Stimulated activated CD8-positive, alpha-beta memory T cell treated with anti-CD3 and anti-CD28 coated beads, Interleukin-4, amount 100 ng/mL, for 1 hour (primary cell): ENCODE measurements at places on chromosomes 6 and 20.

DNA sequence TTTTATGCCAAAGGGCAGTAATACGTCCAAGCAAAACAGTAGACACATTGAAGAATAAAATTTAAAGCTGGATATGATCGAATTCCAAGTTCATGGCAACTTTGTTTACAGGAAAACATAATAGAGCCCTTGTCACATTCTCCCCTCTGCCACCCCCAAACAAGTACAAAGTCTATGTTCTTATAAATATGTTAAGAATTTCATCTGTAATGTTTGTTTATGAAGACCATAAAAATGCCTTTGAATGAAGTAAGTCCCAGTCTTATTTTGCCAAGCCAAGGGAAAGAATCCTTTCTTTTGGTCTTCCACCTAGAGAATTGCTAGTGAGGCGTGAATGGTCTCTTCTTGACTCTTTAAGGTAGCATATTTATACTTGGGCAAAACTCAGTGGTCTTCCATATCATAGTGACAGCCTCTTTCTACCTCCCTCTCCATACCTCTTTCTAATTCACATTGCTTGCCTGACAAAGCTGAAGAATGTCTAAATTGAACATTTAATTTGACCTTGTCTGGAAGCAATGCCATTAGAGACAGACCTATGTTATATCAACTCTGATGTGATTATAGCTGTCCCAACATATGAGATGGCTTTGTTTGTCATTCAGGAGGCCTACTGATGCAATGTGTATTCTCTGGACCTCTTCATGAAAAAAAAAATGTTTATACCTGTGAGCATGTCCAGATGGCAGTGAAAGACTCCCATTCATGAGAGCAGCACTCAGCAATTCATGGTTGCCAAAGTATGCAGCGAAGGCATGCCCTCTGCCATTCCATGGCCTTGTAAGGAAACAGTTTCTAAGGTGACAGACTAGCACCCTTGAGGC is 70.6 kb upstream of the CCN2 start:
- DNase-seq = no peak

- no peak for DNase-seq
These were observed 21.2 kb upstream of the ASXL1 start for GRCh38 chr20:32336918-32337347.

DNA sequence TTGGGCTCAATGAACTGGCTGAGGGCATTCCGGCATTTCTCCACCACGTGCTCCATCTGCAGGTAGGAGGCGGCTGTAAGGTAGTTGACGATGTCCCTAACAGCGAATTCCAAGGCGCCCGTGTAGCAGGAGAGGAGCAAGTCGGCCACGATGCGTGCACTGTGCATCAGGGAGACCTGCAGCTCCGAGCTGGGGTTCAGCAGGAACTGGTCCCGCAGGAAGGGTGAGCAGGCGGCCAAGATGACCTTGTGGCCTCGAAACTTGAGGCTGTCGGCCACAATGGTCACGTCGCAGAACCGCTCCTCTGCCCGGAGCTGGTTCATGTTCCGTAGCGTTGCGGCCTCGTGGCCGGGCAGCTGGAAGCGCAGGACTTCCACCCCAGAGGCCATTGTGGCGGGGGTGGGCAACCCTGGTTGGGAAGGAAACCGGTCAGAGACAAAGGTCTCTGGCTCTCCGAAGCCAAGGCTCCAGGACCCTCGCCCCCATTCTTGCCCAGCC is 920 bp downstream of the ZBTB12 start:
- DNase-seq = no peak

DNA sequence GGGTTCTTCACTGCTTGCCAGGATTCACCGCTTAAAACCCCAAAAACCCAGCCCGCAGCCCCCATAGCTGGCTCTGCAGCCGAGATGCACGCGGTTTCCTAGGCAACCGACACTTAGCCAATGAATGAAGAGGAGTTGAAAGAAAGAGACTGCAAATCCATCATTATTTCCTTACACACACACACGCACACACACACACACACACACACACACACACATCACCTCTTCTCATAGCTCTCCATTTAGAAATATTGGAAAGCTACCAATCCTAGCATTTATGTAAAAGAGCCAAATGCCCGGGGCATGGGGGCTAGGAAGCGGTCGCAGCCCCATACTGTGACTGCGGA is 3.4 kb upstream of the TUBB2B start:
- DNase-seq = no peak

- DNase-seq = no peak
These were observed 15.8 kb upstream of the STX16 start for GRCh38 chr20:58635279-58635665.

GRCh38 chr20:23317081-23317480 is 33.5 kb upstream of the NXT1 start:
- no peak for DNase-seq

DNA sequence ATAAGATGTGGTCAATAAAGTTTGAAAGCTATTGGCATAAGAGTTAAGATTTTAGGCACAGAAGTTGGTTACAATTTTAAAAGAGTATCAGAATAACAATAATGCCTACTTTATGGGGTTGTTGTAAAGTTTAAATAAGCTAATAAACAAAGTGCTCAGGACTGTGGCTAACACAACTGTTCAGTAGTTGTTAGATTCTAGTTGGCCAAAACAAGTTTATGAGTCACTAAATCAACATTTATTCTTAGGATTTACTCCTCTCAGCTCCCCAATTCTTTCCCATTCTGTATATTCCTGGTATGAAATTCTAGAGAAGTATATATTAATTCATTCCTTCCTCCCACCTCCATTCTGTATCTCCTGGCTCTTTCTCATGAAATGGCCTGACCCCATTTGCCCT is 14.5 kb downstream of the RMND1 start:
- no peak for DNase-seq

DNA sequence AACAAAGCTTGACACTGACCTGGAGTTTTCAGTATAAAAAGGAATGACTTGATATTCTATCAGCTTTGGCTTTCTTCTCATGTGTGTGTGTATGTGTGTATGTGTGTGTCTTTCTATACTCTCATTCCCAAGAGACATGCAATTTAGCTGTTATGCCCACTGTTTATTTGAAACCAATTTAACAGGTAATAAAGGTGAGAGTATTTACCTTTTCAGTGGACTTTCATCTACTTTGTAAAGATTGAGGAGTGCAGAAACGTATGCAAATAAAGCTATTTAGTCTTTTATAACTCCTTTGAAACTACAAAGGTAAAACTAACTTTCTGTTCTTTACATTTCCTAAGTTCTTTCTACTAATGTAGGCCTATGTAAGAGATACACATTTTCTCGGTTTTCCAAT is 103.5 kb upstream of the HS3ST5 start:
- DNase-seq = no peak

GRCh38 chr20:4961746-4962145 is 39.6 kb downstream of the SLC23A2 start:
- no peak for DNase-seq

DNA sequence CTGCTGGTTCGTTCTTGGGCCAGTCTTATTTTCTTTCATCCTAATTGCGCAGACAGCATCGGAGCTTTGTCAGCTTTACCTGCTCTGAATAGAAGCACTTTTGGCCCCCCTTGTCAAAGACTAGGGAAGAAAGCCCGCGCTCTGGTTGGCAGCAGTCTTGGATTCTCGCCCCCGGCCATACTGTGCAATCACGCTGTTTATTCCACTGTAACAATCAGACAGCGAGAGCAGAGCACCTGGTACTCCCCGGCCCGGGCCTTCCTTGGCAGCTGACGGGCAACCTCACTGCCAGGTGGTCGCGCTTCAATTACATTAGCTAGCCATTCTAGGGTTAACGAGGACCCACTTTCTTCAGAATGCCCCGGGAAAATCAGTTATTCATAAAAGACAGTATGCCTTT is 72.6 kb downstream of the INSM1 start:
- DNase-seq = no peak

DNA sequence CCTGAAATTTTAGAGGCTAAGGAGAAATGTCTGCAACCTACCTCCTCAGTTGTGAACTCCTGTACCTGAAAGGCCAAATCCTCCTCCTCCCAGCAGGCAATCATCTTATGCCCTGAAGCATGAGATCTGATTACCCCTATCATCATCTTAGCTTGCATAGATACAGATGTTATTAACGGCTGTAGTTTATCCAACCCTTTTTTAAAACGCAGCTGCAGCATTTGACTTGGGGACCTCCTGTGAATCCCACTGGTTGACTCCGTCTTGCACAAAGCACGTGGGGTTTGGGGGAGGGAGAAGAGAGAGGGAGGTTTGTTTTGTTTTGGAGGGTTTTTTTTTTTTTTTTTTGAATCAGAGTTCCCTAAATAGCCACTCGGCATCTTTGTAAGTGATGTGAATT is 5.8 kb upstream of the NR2E1 start:
- no peak for DNase-seq

GRCh38 chr6:36970892-36971842 is 14.8 kb downstream of the MTCH1 start:
- no peak for DNase-seq

DNA sequence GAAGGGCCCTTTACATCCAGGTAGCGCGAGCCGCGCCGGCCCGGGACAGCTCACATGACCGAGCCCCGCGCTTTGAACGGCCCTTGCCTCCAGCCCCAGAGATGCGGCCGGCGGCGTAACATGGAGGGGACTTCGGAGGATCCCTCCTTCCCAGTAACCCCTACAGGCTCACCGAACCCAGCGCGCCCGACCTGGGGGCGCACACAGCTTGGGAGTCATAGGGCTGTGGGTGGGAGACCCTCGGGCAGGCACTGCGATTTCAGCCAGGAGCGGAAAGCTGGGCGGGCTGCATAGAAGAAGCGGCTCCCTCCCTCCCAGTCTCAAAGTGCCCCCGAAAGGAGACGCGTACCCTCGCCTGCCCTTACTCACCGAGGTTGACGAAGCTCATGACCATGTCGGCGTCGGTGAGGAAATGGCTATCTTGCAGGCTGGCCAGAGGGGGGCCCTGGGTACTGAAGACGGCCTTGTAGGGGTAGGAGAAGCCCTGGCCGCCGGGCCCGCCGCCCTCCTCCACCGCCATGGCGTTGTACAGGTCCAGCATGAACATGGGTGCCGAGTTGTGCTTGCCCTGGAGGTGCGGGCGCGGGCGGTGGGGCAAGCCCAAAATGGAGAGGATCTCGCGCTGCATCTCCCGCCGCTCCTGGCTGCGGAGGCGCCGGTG is 975 bp downstream of the BMP7 start:
- DNase-seq = no peak

DNA sequence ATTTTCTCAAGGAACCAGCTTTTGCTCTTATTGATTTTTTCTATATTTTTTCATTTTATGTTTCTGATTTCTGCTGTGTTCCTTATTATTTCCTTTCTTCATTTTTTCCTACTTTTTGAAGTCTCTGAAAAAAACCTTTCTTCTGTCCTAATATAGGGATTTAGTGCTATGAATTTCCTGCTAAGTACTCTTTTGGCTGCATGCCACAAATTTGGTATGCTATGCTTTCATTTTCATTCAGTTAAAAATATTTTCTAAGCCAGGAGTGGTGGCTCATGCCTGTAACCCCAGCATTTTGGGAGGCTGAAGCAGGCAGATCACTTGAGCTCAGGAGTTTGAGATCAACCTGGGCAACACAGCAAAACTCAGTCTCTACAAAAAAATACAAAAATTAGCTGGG is 30.6 kb downstream of the SIRPD start:
- DNase-seq = no peak

GRCh38 chr6:156845454-156846155 is 68.4 kb downstream of the ARID1B start:
- no peak for DNase-seq

GRCh38 chr6:34110610-34111009 is 35.3 kb downstream of the GRM4 start:
- no peak for DNase-seq

GRCh38 chr6:15793288-15793687 is 130.5 kb upstream of the DTNBP1 start:
- DNase-seq = no peak

DNA sequence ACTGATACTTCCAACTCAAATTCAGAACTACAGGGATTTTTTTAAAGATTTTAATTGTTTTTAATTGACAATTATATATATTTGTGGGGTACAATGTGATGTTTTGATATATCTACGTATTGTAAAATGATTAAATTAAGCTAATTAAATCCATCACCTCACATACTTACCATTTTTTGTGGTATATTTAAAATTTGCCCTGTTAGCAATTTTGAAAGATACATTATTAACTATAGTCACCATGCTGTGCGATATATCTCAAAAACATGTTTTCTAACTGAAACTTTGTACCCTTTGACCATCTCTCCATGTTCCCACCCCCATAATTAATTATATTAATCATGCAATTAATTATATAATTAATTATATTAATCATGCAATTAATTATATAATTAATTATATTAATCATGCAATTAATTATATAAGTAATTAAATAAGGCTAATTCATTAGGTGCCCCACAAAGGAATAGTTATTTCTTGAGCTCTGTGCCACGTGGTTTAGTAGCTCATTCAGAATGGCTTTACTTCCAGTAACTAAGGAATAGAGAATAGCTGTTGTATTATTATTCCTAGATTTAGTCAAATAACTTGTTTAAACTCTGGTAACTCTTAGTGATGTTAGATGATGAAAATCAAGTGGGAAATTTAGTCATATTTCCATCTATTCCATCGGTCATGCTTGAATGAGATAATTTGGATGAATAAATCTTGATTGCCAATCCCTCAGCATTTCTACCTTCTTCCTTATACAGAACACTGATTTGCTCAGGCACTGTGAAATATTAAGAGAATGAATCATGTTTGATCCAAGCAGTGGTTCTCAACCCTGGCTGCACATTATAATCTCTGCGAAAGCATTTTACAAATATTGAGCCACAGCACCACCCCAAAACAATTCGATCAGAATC is 25.1 kb downstream of the LOC128125822 start:
- no peak for DNase-seq

DNA sequence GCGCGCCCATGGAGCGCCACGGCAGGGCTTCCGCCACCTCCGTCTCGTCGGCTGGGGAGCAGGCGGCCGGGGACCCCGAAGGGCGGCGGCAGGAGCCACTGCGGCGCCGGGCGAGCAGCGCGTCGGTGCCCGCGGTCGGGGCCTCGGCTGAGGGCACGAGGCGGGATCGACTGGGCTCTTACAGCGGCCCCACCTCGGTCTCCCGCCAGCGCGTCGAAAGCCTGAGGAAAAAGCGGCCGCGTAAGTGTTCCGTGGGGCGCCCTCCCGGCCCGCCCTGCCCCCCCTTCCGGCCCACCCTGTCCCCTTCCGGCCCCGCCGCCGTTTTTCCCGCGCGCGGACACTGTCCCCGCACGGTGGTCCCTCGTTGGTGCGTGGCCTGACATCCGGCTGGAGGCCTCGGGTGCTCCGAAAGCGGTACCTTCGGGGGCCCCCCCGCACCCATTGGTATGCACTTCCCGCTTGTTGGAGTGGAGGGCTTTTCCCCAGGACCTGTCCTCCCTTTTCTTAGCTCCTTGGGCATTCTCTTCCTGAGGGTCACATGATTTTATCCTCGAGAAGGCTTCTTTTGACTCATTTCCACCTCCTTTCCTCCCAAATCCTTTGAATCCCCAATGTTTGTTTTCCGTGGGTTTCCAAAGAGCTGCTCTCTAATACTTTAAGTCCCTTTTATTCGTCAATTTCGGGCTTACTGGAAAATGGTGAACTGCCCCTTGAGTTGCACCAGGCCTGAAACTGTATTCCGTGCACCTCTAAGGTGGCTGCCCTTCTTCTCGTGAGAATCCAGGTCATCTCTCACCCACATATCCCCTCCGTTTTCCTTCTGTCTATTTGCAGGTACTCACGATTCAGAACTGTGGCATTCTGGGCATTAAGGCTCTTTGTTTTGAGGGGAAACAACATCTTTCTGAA is 556 bp downstream of the PANK2 start:
- peak; percentile 4 for DNase-seq
